ENCODE measurements at places on chromosomes 16 and 17.
A peak's percentile ranks its signal among the peaks of the same experiment; 100 is the strongest.

DNA sequence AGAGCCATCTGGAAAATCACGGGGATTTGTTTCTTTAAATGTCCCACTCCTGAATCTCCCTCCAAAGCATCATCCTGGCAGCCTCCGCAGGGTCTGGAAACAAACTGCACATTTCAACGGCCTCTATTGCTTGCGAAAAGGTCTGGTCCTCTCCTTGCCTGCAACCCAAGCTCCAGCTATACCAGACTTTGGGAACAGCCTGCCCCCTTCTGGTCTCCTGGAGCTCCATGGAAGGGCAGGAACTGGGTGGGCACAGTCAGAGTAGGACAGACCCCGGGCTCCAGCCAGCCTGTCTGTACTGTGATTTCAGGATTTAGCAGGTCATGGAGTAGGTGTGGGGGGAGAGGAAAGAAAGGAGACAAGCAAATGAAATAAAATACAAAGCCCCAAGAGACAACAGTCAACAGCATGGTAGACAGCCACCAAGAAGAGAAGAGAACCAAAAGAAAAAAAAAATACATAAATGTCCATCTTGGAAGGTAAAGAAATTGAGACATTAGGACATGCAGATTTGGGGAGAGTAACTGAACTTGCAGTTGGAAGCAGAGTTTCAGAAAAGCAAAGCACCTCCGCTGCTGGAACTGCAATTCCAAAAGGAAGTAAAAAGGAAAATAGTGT lies 2.7 kb downstream of the XYLT1 start:
- no peak for DNase-seq

GRCh38 chr16:79069633-79070032 lies 530.9 kb downstream of the MAF start:
- no peak for DNase-seq

DNA sequence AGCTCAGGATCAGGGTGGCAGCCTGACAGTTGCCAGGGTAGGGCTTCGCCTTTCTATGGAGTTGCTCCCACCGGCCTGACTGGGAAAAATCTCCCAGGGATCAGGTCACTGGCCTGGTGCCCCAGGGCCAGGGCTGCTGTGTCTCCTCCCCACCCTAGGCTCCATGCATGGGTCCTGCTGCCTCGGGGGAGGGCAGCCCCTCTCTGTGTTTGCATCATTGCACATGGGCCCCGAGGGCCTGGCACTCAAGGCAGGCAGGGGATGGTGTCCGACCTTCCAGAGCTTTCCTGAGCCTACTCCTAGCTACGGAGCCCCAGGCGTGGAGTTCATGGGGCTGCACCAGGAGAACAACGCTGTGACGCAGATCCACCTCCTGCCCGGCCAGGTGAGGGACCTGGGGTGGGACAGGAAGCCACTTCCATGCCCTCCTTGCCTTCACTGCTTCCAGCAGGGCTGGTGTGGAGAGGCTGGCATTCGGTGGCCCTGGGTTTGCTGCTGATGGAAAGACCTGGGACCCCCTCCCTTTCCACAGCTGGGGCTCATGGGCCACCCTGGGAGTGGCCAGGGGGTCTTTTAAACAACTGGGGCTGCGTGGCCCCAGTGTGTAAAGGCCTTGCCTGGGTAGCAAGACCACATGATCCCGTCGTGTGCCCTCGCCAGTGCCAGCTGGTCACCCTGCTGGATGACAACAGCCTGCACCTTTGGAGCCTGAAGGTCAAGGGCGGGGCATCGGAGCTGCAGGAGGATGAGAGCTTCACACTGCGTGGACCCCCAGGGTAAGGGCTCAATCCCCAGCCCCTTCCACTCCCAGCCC lies 29.5 kb upstream of the MYO15B start:
- DNase-seq, result no peak

DNA sequence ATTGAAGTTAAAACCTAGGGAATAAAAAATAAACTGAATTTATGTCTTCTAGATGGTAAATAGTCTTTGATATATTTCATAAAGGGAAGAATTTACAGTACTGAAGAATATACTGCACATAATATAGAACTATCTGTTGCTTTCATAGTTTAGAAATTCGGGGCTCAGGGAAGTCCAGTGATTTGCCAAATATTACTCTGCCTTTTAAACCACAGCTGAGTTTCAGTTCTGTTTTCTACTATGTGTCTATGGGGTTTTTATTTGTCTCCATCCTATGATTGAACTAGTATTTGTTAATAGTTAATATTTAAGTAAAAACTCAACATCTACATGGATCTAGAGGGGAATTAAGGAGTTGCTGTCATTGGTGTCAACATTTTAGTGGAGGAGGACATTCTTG lies 715.0 kb upstream of the CDH8 start:
- DNase-seq, result no peak

GRCh38 chr17:42016411-42016831 lies 818 bp downstream of the DNAJC7 start:
- DNase-seq, result no peak

DNA sequence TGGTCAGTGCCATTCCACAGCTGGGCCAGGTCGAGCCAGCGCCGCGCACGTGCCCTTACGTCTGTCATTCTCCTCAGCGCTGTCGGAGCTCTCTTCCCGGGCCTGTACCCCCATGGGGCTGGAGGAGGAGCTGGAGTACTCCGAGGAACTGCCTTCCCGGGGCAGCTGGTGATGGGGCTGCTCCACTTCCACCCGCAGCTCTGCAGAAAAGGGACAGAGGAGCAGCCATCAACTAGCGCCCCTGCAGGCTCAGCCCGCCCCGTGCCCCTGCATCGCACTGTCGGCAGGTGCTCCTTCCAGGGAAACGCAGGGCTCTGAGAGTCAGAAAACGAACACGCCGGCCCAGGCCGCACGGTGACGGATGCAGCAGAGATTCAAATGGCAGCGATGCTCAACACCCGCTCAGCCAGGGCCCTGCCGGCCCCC lies 20.9 kb downstream of the MAP1LC3B start:
- DNase-seq, result no peak

DNA sequence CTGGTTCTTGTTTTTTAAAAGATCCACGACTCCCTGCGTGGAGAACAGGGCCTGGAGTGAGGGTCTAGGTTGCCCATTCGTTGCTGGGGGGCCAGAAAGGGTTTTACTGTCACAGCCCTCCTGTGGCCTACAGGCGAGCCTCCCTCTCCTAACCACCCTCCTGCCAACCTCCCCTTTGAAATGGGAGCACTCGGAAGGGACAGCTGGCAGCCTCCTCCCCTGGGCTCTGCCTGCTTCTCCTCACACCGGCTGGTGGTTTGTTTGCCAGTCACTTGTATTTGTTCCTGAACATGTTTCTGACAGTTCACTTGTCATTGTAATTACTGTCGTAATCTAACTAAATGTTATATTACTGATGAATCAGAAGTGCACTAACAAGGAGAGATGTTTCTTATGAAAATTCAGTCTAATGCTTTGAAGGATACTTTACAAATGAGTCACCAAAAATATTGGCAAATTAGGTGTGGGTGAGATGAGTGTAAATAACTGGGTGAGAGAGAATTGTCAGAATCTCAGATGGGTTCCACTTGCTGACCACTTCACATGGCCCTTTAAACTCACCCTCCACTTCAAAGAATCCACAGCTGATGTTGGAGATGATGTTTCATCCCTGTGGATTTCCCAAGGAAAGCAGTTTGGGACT lies 2.7 kb upstream of the SPPL2C start:
- no peak for DNase-seq

DNA sequence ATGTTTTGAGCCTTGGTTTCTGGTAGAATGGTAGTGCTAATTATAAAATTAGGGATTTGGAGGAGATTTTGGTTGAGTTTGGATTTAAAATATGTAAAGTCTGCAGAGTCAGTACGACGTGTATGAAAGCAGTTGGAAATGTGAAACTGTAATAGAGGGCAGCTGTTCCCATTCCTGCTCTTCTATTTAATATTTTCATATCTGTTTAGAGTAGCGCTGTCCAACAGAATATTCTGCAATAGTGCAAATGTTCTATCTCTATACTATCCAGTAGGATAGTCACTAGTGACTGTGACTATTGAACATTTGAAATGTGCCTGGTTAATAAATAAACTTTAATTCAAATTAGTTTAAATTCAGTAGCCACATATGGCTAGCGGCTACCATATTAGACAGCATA lies 443.4 kb upstream of the SOX9 start:
- no peak for DNase-seq

DNA sequence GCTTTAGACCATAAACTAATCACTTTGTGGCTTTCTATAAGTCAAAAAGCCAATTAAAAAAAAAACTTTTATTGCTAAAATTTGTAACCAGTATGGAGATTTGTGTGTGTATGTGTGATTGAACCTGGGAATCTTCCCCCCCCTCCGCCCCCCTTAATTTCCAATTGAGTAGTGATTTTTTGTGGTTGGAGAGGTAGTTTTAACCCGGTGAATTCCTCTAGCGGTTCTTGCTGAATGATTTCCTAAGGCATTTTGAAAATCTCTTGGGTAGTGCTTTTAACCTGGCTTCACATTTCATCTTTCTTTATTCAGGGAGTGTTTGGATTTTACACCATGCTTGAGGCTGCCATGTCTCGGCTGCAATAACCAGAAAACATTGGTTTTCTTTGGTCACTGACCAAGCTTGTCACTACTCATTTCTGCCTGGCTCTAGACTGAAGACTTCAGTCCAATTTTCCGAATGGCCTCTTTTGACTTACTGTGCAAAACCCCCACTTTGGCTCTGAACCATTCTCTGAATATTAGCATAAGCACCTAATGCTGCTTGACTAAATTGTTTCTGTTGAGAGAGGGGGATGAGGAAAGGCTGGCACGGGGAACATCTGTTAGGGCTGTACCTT lies 35.6 kb downstream of the PRKCA start:
- no peak for DNase-seq

DNA sequence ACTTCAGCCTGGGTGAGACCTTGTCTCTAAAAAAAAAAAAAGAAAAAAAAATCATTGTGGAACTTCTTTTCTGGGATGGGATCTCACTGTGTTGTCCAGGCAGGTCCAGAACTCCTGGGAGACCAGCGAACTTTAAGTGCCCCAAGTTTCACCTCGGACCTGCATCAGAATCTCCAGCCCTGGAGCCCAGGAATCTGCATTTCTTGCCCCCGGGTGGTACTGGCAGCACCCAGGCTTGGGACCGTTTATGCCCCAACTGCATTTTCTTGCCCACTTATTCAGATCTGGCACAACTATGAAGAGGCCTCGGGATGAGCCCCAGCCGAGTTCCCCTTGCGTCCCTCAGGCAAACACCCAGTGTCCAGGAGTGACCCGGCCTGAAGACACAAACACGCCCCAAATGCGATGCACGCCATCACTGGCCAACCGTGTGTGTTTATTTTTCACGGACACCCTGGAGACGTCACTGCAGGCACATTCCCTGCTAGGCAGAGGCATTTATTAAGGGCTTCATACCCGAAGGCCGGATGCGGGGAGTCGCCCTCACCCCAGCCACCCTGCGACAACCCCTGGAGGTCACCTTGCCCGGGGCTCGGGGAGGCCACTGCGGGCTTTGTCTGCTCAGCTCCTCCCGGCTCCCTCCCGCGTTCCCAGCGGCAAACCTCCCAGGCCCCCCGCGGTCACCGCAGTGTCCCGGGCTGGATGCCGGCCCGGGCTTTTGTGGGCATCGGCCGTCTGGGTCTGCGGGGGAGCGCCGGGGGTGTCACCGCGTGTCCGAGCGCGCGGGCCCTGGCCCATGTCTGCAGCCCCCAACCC lies 684 bp upstream of the SPIRE2 start:
- no peak for DNase-seq

DNA sequence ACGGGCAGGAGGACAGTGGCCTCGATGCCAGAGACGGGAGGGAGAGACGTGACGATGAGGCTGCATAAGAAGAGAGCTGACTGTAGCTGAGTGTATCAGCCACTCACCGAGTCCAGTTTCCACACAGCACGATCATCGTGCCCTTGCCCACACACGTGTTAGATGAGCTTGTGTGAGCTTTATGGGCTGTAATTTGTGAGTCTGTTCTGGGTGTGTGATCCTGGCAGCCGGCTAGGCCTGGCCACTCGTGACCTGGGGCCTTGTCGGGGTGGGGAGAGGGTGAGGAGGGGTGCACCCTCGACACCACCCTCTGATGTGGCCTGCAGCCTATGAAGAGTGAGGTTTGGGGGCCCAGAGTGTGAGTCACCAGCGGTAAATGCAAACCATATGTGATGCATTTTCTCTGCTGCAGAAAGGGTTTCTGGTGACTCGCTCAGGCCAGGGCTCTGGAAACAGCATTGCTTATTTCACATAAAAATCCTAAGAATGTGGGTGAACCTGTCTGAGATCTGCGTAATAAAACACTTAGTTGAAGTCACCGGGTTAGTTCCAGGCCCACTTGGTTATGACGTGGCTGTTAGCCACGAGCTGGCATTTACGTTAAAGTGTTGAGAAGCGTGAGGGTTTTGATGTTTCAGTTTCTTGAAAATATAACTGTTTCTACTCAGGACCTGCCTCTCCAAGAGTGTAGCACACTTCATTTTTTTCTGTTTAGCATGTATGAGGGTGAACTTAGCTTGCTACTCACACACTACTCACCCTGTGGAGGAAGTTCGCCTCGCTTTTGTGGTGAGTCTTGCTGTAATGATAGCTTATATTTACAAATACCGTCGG lies 4.2 kb downstream of the METRNL start:
- peak; percentile 66 for DNase-seq

DNA sequence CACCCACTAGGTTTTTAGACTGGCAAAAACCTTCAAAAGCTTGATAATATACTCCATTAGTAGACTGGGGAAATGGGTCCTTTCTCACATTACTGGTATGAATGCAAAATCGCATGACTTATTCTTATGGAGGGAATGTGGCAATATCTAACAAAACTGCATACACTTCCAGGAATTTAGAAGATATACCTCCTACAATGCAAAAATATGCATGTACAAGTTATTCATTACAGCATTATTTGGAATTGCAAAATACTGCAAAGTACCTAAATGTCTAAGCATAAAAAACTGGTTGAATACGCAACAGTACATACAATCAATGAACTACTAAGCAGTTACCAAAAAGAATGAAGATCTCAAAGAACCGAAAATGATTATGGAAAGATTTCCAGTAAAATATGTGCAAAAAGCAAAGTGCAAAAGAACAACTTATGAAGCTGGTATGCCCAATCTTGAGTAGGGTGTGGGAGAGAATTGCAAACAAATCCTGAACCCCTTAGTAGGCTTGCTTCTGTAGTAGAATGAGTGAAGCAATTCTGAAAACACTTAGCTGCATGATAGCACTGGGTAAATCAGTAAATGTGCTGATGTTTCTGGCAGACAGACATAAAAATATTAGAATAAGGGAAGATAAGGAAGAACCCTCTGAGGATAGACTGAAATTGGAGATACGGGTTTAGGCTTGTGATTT lies 180.1 kb downstream of the PARN start:
- DNase-seq, result no peak

DNA sequence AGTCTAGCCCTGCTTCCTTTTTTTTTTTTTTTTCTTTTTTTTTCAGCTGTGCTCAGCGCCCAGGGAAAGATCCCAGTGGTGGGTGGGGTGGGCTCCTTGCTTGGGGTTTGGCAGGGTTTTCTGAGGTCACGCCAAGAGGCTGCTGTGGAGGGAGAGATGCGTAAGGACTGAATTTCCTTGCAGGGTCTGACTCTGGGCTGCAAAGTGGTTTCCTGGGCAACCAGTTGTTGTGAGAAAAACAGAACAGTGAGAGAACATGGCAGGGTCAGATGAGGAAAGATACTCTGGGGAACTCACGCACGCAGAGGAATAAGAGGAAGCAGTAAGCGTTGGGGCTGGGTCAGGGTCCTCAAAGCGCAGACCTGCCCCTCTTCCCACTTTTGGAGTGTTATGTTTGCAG lies 119.5 kb downstream of the IRF8 start:
- peak; percentile 12 for DNase-seq

- DNase-seq, result no peak
Measured at GRCh38 chr17:17527956-17528500, 31.8 kb upstream of the RASD1 start.

Measured in T-cell (primary cell).